Stimulated activated CD4-positive, alpha-beta T cell treated with anti-CD3 and anti-CD28 coated beads, Interleukin-4, amount 100 ng/mL, for 4 hours (primary cell): ENCODE measurements at places on chromosomes 1 and 21.

- peak; percentile 64 for DNase-seq
Measured at GRCh38 chr1:200738949-200739651, 407 bp downstream of the CAMSAP2 start.

DNA sequence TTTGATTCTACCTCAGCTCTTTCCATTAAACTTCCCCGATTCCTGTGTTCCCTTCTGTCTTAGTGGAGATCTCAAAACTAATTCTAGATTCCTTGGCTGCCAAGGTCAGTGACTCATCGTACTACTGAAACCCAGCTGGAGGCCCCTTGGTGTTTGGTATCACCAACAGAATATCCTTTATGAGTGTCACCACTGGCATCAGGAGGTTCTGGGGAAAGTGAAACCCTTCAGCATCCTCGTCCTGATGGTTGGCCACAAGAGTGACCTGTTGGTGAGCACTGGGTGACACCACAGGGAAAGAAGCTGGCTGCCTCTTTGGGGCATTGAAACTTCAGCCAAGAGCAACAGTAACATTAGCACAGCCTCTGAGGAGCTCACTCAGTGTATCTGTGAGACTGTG, 9.6 kb downstream of the RAB42 start:
- DNase-seq: no peak

DNA sequence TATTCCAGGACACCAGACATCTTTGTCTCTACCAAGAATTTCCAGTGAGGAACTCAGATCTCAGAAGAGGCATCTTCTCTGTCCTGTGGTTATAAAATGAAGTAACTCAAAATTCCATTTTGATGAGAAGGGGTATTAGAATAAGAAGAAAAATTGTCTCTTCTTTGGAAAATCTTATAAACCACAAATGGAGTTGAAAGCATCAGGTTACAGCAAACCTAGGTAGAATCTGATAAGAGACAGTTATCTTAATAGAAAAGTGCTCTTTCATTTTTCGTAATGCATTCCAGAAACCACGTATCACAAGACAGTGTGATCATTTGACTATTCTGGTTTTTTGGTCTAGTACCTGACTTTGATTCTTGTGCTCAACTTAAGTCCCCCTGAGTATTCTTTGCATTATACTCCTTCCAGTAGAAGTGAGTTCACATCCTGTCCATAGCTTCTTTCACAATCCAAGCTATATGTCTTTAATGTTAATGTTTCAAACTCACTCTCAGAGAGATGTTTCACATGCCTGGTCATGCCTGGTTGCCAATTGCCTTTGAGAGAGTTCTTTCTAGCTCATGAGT, 120.9 kb upstream of the PRDX6 start:
- DNase-seq: no peak

- no peak for DNase-seq
Measured at GRCh38 chr1:205014783-205015182, 28.2 kb upstream of the CNTN2 start.

DNA sequence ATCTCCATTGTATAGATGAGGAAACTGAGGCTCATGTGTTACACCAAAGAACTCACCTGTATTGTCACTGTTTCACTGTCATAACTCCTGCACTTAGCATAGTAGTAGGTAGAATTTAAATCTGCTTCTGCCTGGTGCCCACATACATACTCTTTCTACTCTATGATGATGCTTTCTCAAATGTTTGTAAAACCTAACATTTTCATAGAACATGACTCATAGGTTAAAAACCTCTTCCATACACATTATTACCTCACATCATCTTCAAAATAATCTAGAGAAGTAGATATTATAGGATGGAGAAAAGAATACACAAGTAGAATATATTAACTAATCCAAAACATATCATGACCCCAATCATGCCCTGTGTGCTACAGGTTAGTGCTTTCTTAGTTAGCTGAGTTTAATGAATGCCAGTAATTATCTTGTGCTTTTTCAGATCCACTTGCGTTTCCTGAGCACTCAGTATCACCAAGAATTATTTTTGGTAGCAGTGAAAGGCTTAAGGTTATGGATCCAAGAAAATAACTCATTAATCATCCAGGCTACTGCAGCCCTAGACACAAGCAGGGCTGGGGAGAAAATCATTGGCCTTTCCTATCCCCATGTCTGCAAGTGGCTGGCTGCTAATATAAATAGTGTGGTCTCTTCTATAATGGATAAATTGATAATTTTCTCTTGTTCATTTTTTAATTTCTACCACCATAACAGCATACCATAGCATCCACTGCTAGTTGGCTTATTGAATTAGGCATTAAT, 156.9 kb downstream of the LRRC40 start:
- DNase-seq: no peak

- no peak for DNase-seq
Measured at GRCh38 chr1:9119745-9120144, 9.2 kb downstream of the GPR157 start.

GRCh38 chr21:40351006-40351405, 483.8 kb downstream of the PCP4 start:
- DNase-seq: no peak

GRCh38 chr1:167502719-167503462, 15.4 kb downstream of the CD247 start:
- no peak for DNase-seq

GRCh38 chr1:6456800-6457466, 9.0 kb downstream of the TNFRSF25 start:
- DNase-seq: no peak

GRCh38 chr1:99004254-99004860, 304 bp downstream of the PLPPR5 start:
- DNase-seq: no peak

- peak; percentile 8 for DNase-seq
Measured at GRCh38 chr1:43238085-43238484, 31.7 kb upstream of the TMEM125 start.

DNA sequence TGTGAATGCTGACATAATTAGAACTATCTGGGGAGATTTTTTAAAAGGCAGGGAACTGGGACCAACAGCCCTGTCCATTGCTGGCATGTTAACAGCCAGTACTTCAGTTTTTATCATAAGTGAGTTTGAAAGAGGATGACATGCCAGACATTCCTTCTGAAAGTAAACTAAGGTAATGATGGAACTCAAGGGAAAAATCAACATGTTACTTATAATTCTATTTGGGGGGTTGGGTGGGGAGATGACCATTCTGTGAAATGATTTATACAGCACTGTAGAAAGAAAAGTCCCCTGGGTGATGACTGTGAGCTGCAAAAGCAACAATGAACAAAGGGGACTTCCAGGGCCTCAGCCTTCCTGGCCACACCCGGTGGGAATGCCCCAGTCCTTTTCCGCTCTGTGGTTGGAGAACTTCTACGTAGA, 5.4 kb upstream of the LAMC2 start:
- no peak for DNase-seq

DNA sequence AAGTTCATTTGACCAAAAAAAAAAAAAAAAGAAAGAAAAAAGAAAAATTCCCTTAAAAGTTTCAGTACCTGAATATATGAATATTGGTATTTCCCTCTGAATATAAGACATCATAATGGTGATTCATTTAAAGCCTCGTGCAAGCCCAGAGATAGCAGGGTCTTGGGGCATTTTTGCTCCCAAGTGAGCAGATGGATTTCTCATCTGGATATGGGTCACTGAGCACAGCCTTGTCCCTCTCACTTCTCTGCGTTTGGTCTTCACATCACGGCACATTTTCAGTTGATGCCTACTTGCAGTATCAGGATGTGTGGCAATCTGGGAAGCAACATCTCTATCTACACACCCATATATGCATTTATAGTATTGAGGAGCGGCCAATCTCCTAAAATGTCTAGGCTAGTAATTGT, 12.7 kb downstream of the CD58 start:
- DNase-seq: no peak

DNA sequence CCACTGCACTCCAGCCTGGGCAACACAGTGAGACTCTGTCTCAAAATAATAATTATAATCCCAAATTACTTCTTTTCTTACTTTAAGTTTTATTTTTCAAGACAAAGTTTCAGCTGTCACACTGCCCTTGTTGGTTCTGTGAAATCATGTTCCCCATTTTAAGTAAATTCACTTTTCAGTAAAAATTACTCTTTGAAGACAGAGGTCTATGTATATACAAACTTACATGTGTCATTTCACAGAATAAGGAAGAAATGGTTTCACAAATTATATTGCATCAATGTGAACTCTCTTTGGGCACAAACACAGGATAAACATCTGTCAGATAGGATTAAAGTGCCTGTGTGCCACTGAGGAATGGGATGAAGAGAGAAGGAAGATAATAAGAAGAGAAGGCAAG, 33.1 kb upstream of the ETS2 start:
- no peak for DNase-seq

- DNase-seq: no peak
Measured at GRCh38 chr1:205225901-205226765, 1.6 kb upstream of the TMCC2 start.
